Activated T-helper 1 cell treated with anti-CD3 and anti-CD28 coated beads, Interleukin-12 subunit alpha, Interleukin-12 subunit beta, Interleukin-2, Interleukin-4 antibody, amounts not matched to agents 30 ng/mL and 10 ng/mL and 1 ng/mL, durations not matched to agents 14 hours and 24 hours and 36 hours (primary cell): ENCODE measurements at places on chromosomes 2 and 18.
A peak's percentile ranks its signal among the peaks of the same experiment; 100 is the strongest.

DNA sequence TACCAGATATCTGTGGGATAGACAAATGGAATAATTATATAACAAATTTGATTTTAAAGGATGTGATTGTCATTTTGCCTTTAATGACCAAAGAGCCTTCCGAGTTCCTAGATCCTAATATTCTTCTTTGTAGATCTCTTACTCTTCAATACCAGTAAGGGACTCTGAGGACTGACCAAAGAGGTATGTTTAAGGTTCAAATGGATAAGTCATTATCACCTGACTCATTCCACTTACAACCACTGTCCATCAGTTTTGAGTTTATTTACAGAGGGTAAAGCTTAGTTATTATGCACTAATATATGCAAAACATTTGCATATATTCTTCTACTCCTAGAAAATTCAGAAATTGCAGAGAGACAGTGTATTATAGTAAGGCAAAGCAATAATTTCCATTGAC, 62.7 kb downstream of the CCDC148 start:
- H3K36me3 ChIP-seq = no peaks in the 10 kb centered on the region
- peaks cover 9% of the 10 kb centered on the region for H3K4me1 ChIP-seq
- H3K27me3 ChIP-seq = peaks cover 8% of the 10 kb centered on the region
- no peak for DNase-seq
- H3K27ac ChIP-seq = no peak overlapping the region

DNA sequence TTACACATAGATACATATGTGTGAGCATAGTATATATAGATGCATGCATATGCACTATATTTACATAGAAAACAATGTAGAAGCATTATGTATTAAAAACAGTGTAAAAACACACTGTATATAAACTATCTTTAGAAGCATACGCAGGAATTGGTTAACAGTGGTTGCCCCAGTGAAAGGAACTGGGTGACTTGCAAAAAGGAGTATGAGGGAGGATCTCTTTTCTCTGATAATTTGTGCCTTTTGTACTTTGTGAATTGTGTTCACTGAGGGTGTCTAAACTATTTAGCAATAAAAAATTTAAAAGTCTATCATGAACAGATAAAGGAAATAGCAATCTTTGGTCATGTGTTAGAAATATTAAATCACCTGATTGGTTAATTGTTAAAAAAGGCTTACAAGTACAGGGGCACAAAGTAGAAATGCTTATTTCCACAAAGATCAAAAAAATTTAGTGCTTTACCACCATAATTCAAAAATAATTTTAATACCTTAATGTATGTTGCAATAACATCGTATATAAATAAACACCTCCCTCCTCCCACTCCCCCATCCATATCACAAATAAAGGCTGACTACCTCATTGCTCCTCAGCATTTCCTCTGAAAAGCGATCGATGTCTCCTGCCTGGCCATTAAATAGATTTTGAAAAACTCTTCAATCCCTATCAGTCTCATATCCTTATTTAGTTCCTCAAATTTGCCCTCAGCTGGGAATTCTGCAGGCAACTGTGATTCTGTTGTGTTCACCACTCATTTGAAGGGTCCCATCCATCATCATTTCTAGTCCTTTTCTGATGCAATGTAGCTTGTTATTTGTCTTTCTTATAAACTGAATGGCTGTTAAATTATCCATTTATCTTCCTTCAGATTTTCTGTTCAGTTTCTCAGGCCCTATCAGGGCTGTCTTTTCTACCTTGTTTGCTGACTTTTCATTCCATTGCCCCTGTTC, 257.3 kb downstream of the AGPS start:
- peaks cover 25% of the 10 kb centered on the region for H3K27me3 ChIP-seq
- no peak overlapping the region for H3K4me3 ChIP-seq
- no peaks in the 10 kb centered on the region for H3K36me3 ChIP-seq
- DNase-seq = no peak

DNA sequence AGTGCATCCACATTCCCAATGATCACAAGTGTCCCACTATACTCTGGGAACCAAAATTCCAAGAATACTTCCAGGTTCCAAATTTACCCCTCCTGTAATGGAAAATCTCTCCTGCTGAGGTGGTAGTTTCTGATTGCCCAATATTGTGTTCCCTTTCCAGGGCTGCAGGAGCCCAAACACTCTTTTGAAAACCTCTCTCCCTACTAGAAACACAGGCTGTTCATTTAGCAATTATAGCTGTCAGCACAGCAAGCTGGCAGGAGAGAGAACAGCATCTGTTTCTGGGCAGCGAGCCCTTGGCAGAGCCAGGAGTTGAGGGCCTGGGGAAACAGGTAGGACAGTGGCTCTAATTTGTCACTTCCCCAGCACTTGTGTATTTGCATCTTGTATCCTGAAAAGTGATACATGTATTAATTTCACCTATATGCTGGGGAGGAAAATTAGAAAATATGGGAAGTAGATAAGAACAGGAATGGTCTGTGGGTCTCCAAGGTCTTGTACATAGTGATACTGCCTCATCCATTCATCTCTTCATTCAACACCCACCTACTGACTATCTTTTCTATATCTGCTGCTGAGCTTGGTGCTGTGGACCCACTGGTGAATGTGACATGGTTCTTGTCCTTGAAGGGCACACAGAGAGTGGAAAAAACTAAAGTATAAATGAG, 16.9 kb upstream of the PAIP2B start:
- H3K36me3 ChIP-seq = no peaks in the 10 kb centered on the region
- H3K4me3 ChIP-seq = no peak overlapping the region
- no peak for DNase-seq
- H3K4me1 ChIP-seq = no peaks in the 10 kb centered on the region

DNA sequence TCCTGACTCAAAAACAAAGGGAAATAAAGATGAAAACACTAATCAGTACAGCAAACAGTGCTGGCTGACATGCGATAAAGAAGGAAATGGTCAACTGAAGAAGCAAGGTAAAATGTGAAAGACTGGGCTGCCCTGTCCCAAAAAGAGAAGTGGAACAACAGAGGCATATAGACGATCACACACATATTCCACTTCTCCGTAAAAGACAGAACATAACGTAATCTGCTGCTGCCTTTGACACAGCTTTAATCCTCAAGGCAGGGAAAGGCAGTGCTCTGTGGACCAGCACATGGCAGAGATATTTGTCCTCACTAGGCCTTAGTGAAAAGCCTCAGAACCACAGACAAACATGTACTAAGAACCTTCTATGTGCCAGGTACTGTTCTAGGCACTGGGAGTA, 24.3 kb upstream of the REL start:
- no peak for DNase-seq
- no peak overlapping the region for H3K4me3 ChIP-seq
- H3K4me1 ChIP-seq = peaks cover 10% of the 10 kb centered on the region
- H3K27me3 ChIP-seq = peaks cover 5% of the 10 kb centered on the region

DNA sequence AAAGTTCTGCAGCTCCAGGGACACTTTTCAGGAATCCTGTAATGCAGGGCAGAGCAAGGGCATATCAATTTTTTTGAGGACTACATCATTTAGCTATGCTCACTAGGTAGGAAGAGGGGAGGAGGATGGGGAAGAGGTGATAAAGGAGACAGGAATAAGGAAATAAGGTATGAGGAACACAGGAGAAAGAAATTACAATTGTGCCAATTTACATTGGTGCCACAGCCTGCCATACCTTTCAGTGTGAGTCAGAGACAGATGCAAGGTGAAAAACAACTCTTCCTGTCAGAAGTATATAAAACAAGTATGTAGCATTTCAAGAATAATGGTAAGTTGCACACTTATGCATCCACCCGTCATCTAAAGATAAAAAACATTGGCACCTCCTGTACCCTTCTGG, 5.4 kb upstream of the MRPS9 start:
- H3K4me3 ChIP-seq = no peak overlapping the region
- no peaks in the 10 kb centered on the region for H3K36me3 ChIP-seq
- DNase-seq = no peak

- peaks cover 6% of the 10 kb centered on the region for H3K4me1 ChIP-seq
- DNase-seq = no peak
- H3K27ac ChIP-seq = no peak overlapping the region
- H3K36me3 ChIP-seq = no peaks in the 10 kb centered on the region
Measured at GRCh38 chr2:159129269-159129668, 157.2 kb downstream of the WDSUB1 start.

DNA sequence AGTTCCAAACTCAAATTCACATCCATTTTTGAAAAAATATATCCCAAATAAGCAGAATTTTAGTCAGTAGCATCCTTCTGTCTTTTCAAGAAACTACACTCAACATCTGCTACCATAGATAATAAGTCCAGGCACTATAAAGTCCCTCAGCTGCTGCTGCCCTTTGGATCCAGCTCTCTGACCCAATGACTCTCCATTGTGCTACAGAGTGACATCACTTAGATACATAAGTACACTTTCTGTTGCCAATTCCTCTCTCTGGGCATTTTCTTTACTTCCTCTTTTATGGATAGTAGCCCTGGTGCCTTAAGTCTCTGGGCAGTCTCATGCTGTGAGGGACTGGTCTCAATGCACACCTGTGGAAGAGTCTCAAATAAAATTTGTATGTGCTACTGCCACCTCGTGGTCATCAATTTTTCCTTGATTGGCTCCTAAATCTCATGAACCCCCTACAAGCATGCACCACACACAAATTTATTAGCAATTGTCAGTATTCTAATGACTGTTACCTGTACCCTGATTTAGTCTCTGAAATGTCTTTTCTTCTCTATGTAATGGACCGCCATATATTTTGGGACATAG, 219.2 kb downstream of the LRP1B start:
- H3K4me3 ChIP-seq = no peak overlapping the region
- no peaks in the 10 kb centered on the region for H3K36me3 ChIP-seq
- H3K27ac ChIP-seq = no peak overlapping the region
- H3K4me1 ChIP-seq = no peaks in the 10 kb centered on the region

DNA sequence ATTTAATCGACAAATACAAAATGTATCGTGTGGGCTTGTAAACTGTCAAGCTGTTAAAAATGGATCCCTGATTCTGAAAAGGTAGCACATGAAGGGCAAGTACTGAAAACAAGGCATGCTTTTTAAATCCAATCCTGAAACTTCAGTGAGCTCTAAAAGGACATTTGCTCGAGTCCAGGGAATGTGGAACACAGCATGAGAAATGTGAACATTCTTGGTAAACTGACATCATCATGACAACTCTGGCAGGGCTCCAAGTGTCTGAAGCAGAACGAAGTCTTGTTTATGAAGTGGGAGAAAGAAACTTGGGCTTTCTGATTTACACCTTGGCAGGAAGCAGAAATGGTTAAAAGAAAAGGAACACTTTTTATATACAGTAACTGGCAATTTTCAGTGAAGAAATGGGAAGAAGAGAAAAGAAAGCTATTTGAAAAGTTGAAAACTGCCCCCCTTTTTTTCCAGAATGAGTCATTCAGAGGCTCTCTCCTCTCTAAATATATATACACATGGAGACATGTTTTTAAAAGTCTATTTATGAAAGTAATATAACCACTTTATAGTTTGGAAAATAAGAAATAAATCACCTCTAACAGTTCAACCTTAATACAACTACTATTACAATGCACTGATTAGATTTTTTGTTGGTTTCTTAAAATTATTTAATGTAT, 120.8 kb downstream of the GAREM1 start:
- no peaks in the 10 kb centered on the region for H3K36me3 ChIP-seq
- H3K4me1 ChIP-seq = no peaks in the 10 kb centered on the region
- DNase-seq = no peak
- no peak overlapping the region for H3K4me3 ChIP-seq

GRCh38 chr2:63842149-63843061, 709 bp downstream of the UGP2 start:
- H3K27me3 ChIP-seq = no peaks in the 10 kb centered on the region
- no peak for DNase-seq
- H3K4me3 ChIP-seq = peak overlapping the region; percentile 99
- peaks cover 22% of the 10 kb centered on the region for H3K36me3 ChIP-seq
- peaks cover 52% of the 10 kb centered on the region for H3K4me1 ChIP-seq

DNA sequence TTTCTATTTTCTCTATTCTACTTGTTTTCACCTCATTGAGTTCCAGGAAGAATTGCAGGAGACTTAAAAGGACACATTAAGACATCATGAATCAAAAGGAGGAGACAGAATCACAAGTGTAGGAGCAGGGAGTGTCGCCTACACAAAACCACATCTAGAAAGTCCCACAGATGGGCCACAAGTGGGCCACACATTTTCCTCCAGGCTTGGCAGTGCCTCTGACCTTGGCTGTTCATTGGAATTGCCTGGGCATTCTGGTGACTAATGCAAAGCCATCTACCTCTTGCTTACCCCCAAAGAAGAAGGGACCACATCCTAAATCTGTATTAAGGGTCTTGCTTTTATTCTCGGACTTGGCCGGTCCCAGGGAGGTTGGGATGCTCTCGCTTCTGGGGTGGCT, 103.6 kb downstream of the KLHL29 start:
- H3K4me3 ChIP-seq = peak overlapping the region; percentile 62
- no peaks in the 10 kb centered on the region for H3K36me3 ChIP-seq
- H3K4me1 ChIP-seq = peaks cover 65% of the 10 kb centered on the region
- H3K27me3 ChIP-seq = peaks cover 13% of the 10 kb centered on the region
- DNase-seq = no peak
- peak overlapping the region; percentile 78 for H3K27ac ChIP-seq

DNA sequence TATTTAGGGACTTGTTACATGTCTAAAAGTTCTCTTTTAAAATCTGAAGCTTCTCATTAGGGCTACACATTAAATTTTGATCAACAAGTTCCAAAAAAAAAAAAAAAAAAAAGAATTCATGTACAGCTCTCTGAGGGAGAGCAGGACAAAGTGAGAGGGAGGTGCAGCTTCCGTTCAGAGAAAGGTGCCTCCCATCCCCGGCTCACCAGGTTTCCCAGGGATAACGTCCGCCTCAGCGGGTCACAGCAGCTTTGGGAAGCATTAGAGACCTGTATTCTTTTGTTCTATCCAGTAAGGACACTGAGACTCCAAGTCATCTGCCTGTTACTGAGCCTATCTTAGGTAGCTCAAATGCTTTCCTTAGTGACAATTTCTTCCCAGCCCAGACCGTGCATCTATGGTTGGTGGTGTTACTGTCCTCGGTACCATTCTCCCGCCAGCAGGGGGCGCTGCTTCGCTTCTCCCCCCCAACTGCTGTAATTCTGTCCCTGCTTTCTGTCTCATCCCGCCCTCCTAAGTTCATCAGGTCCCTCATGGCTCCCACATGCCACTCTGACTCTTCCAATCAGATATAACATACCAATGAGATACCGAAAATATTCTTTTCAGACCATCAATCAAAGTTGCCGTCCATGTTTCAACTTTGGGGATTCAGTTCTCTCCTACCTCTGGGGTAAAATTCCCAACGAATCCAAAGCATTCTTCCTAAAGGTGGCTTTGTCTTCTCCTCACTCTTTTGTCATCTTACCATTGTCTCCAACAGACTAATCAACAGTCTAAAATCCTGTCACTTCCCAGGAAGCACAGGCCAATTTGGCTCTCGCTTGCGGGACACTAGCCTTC, 466.5 kb downstream of the METTL4 start:
- H3K36me3 ChIP-seq = no peaks in the 10 kb centered on the region
- peaks cover 2% of the 10 kb centered on the region for H3K27me3 ChIP-seq
- peak; percentile 22 for DNase-seq
